Aorta (tissue), 5 donors: ENCODE measurements at places on chromosomes 11 and 22.

DNA sequence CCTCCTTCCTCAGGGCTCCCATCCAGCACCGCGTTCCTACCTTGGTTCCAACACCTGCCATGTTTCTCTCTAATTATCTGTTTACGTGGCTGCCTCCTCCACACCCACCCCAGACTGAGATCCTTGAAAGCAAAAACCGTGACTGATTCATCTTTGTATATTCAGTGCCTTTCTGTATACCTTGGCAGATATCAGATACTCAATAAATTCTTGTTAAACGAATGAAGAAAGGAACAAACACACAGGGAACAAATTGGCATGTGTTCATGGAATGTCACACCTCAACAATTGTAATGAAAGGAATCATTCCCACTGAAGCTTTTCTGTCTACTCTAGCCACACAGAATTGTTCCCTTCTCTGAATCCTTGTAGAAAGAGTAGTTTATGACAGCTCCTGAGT, 20.4 kb upstream of the LRRC55 start:
- H3K4me1 ChIP-seq = no peaks in the 10 kb centered on the region
- H3K36me3 ChIP-seq = no peaks in the 10 kb centered on the region
- no peaks in the 10 kb centered on the region for H3K27me3 ChIP-seq
- H3K27ac ChIP-seq = no peak overlapping the region
- no peak overlapping the region for H3K4me3 ChIP-seq
- DNase-seq = no peak

DNA sequence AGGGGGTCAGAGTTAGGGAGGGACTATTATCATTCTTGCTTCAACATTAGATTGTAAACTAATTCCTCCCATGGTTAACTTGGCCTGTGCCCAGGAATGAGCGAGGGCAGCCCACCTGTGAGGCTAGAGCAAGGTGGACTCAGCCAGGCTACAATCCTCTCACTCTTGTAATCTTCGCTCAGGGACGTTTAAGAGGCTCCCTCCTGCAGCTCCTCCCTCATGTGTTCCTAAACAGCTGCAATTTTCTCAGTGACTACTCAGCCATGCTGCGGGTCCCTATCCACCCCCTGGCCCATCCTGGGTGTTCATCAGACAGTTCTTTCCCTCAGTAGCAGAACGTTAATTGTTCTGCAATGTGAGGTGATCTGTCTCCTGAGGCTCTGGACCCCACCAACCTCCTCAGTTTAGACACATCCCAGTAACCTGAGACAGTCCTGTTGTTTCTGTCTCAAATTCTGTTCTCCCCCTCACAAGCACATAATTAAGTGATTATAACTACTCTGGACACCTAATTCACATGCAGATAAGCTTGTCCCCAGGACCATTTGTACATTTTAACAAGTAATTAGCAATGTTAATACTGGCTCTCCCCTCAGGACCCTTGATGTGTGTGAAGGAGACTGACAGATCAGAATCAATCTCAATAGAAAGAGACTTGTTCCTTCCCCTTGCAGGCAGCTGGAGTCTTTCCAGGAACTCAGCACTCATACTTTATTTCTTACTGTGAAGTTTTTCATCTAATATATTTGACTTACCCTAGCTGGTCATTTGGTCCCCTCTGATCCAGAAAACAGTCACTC, 337.2 kb upstream of the B3GAT1 start:
- no peaks in the 10 kb centered on the region for H3K4me1 ChIP-seq
- no peaks in the 10 kb centered on the region for H3K27me3 ChIP-seq
- no peak overlapping the region for H3K4me3 ChIP-seq
- H3K36me3 ChIP-seq = no peaks in the 10 kb centered on the region
- no peak overlapping the region for H3K27ac ChIP-seq

DNA sequence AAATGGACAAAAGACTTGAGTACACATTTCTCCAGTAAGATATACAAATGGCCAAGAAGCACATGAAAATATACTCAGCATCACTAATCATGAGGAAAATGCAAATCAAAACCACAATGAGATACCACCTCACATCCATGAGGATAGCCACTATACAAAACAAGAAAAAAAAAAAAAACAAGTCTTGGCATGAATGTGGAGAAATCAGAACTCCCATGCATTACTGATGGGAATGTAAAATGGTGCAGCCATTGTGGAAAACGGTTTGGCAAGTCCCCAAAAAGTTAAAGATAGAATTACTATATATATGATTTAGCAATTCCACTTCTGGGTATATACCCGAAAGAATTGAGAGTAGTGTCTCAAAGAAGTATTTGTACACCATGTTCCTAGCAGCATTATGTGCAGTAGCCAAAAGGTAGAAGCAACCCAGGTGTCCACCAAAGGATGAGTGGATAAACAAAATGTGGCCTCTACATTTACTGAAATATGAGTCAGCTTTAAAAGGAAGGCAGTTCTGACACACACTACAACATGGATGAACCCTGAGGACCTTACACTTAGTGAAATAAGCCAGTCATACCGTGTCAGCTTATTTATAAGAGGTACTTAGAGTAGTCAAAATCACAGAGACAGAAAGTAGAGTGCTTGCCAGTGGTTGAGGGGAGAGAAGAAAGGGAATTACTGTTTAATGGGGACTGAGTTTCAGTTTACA, 146.3 kb downstream of the WNT7B start:
- H3K27ac ChIP-seq = no peak overlapping the region

DNA sequence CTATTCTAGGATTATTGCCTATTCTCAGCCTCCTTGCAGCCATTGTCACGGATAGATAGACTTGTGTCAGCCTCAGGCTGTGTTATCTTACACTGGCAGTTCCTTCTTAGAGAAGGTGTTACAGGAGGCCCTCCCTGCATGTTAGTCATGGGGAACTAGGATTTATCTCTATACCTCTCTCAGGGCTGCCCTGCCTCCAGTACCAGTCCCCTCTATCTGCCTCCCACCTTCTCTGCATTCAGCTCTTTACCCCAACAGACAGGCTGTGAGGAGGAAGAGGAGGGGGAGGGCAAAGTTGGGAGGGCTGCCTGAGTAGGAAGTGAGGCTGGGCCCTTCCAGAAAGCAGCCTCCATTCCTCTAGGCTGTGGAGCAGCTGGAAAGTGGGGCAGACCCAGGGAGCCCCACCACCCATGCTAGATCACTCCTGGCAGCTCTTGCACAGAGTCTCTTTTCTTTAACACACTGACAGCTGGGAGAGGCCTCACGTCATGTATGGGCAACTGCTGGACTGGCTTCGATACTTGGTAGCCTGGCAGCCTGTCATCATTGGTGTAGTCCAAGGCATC, 2.9 kb upstream of the IL18BP start:
- H3K4me3 ChIP-seq = no peak overlapping the region
- no peak for DNase-seq
- no peaks in the 10 kb centered on the region for H3K27me3 ChIP-seq
- H3K36me3 ChIP-seq = no peaks in the 10 kb centered on the region
